HuH-7 (cell line): ENCODE measurements at places on chromosomes 2 and 18.

DNA sequence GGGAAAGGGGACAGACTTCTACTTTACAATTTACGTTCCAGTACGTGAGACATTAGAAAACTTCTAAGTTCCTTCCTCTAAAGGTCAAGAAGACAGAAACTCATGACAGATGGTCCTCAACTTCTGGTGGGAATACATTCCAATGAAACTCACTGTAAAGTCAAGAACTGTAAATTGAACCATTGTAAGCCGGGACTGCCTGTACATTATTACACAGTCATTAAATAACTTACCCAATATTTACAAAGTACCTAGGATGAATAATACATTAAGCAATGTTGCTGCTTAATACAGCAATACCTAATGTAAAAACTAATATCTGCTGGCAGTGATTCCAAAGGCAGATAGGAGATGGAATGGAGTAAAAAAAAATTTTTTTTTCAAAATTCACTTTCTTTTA is 51.9 kb downstream of the CDH2 start:
- DNase-seq, result no peak

DNA sequence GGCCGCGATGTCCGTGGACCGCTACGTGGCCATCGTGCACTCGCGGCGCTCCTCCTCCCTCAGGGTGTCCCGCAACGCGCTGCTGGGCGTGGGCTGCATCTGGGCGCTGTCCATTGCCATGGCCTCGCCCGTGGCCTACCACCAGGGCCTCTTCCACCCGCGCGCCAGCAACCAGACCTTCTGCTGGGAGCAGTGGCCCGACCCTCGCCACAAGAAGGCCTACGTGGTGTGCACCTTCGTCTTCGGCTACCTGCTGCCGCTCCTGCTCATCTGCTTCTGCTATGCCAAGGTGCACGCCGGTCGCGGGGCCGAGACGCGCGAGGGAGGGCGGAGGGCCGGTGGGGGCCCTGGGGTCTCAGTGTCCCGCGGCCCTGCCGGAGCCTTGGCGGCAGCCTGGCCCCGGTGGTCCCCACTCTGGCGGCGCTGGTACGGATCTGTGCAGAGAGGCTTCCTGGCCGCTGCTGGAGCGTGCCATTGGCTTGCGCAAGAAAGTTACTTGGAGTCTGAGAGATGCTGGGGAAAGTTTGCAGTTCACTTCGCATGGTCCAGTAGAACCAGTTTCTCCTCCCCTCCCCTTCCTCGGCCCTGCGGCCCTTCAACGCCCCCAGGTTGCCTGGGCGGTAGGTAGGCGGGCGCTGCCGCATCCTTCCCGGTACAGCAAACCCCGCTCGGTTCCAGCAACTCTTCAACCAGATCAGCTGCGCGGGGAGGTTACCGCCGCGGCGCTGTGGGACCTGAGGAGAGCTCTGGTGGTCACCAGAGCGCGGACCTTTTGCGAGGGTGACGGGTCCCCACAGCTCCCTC is 1.5 kb downstream of the GALR1 start:
- DNase-seq, result no peak

DNA sequence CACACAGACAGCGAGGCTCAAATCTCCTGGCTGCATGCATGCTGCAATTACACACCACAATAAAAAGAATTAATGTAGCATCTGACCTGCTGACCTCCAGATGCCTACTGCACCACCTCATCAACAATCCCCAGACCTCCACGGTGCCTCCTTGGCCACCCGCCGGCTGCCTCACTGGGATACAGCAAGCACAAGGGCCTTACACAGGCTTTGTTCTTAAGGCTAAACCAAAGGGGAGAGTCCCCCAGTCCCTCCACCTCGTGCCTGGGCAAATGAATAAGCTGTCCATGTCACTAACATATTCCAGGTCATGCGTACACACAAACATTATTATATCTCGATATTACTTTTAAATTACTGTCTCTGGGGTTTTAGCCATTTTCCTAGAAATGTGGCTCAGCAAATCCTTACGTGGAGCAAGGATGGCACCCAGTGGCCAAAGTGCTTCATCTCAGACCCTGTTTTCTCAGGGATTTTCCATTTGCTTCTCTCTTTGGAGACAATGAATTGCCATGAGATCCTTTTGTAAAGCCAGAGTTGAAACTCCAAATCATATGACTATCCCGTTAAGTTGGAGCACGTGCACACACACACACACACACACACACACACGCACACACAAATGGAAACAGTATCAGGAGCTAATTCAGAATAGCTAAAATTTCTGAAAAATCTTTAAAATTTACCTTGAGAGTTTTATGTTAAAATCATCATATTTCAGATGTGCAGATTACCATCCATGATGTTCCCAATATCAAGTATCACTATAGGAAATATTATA is 313.8 kb downstream of the PDE11A start:
- DNase-seq, result peak; percentile 23

GRCh38 chr2:173136599-173136998 is 61.0 kb downstream of the MAP3K20 start:
- DNase-seq, result no peak
